ENCODE measurements at places on chromosomes 4 and X.

- DNase-seq: no peak
Measured at GRCh38 chrX:134821370-134821769, 163.1 kb upstream of the PLAC1 start.

DNA sequence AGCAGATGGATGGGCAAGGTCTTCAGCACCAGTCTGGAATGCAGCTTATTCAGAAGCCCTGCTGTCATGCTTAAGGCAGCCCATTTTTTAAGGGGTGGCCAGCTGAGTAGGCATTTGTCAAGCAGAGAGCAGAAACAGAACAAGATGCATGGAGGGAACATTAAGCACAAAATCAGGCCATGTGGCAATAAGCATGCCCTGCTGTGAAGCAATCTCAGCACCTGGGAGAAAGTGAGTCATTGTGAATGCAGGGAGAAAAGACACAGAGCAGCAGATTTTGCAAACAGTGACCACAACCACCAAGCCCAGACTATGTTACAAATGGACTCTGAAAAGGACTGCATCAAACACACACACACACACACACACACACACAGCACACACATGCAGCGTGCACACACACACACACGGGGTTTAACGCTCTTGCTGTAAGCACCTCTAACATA is 94.1 kb upstream of the GALNT7 start:
- no peak for DNase-seq

DNA sequence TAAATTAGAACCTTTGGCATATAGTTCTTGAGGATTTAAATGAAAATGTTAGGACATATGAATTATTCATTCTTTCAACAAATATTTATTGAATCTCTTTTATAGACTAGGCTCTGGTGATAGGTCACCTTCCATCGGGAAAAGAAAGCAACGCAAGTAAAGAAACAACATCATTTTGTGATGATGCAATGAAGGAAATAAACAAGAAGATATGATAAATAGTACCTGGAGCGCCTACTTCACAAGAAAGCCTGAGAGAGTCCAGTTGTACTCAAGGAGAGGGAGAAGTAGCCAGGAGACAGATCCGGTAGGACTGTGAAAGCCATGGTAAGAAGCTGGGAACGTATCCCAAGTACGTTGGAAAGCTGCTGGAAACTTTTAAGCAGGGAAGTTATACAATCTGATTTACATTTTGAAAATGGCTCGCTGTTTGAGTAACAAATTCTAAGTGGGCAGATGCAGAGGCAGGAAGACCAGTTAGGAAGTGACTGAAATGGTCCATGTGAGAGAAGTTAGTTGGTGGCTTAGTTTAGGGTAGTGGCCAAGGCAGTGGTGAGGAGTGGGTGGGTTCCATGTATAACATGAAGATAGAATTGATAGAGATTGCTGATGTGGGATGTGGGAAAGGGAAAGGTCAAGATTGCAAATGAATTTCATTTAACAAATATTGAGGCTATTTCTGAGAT is 17.7 kb upstream of the CPE start:
- DNase-seq: no peak

GRCh38 chr4:8182858-8183725 is 16.0 kb upstream of the SH3TC1 start:
- no peak for DNase-seq

- no peak for DNase-seq
Measured at GRCh38 chrX:140572724-140573123, 67.9 kb upstream of the SOX3 start.

Data from NCI-H510A treated with DMSO at 0.1 percent for 48 hours (cell line).